Fibroblast of the conjunctiva (primary cell): ENCODE measurements at places on chromosomes 7 and 10.

DNA sequence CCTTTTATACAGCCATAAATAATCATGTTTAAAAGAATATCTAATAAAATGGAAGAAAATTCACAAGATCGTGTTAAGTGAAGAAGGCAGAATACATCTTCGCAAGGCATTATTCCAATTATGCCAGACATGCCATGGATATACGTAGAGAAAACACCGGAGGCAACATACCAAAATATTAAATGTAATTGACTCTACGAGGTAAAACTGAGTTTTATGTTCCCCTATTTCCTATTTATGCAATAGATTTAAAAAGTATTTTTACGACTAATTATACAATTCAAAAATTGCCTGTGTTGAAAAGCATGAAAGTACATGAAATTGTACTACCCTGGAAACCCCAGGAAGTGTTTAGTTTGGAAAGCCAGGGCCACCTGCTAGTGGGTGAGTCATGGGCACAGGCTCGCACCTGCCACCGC, 936 bp upstream of the REPIN1 start:
- no peak for DNase-seq

GRCh38 chr10:43083764-43084163, 6.9 kb downstream of the RET start:
- no peak for DNase-seq

- DNase-seq = peak; percentile 5
These were observed 10.8 kb downstream of the TMEM196 start for GRCh38 chr7:19762631-19763030.

DNA sequence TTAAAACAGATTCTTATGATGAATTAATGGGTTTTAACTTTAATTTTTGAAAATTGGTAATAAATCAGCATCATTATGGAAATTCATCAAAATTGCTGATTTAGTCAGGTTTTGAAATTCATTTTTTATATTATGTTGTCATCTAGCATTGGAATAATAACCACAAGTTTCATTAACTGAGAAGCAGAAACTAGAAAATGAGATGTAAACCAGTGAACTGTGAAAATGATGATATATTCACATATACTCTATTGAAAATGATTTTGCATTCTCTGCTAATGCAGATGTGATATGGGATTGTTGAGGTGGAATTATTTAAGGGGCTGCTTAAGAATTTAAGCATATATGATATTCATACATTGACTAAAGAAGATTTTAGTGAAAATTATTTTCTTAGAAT, 316.1 kb upstream of the FZD1 start:
- DNase-seq = no peak

GRCh38 chr7:6395898-6396595, 51.7 kb downstream of the DAGLB start:
- DNase-seq = no peak

DNA sequence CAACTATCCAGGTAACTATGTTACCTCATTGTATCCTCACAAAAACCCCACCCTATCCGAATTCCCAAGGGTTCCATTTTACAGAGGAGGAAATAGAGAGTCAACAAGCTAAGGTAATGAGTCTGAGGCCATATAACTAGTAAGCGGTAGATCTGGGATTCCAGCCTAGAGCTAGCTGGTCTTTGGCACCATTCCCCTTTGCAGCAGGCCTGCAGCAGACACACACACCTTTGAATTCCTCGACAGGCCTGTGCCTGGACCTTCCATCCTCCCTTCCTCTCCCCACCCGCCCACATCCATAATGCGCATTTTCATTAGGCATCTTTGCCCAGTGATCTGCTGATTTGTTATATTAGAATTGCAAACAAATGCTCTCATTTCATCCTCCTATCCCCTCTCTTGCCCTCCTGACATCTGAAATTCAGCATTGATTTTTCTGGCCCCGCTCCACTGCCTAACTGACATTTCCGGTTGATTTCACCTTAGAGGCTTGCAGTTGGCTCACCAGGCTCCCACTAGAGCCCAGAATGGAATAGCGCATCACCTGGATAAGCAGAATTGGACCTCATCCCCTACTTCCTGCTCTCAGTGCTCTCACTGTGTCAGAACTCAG, 129.5 kb downstream of the PLXNA4 start:
- no peak for DNase-seq

DNA sequence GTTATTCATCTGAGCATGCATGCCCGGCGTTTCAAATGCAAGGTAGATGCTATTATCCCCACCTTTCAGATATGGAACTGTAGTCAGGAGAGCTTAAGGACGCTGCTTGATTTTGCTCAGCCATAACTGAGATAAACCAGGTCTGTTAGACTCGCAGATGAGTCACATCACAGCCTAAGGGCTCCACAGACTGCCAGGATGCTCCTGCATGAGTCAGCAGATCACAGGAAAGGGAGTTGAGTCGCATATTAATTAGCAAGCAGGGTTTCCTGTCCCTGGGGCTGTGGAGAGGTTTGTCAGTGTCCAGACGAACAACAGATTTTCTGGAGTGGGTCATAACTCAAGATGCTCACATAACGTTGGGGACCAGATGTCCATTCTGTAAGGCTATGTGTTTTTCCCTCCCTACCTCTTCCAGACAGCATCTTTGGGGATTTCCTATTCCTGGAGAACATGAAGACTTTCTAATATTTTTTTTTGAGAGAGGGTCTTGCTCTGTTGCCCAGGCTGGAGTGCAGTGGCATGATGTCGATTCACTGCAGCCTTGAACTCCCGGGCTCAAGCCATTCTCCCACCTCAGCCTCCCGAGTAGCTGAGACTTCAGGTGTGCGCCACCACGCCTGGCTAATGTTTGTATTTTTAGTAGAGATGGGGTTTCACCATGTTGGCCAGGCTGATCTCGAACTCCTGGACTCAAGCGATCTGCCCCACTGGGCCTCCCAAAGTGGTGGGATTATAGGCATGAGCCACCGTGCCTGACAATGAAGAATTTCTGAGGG, 36.7 kb downstream of the PFKFB3 start:
- DNase-seq = peak; percentile 89

GRCh38 chr10:79266543-79267312, 80.5 kb upstream of the PPIF start:
- peak; percentile 63 for DNase-seq

- no peak for DNase-seq
These were observed 14.4 kb upstream of the WASL start for GRCh38 chr7:123763191-123763661.

DNA sequence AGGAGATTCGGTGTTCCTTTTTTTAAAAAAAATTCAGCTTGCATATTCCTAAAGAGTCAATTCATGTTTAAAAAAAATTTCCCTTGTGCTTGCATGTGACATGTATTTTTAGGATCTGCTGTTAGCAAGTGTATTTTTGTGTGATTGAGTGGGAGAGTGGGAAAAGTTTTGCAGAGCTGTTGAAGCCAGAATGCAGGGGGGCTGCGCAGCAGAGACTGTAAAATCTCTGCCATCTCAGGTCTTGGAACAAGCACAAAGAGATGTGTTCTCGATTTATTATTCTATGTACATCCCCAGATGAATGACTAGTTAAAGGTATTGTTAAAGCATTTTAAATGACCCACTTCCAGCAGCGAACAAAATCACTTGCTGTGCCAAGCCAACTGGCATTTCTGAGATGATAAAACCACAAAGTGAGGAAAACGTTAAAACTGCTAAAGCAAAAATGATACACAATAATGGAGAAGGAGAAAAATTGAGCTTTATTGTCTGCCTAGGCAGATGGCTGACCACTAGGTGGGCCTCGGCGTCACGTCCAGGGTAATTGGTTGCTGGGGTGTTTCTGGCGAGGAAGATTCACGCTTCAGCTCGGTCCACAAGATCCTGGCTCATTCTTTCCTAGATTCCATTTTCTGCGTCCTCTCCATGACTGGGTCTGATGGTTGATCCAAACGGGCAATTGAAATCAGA, 67.0 kb upstream of the ATRNL1 start:
- no peak for DNase-seq

DNA sequence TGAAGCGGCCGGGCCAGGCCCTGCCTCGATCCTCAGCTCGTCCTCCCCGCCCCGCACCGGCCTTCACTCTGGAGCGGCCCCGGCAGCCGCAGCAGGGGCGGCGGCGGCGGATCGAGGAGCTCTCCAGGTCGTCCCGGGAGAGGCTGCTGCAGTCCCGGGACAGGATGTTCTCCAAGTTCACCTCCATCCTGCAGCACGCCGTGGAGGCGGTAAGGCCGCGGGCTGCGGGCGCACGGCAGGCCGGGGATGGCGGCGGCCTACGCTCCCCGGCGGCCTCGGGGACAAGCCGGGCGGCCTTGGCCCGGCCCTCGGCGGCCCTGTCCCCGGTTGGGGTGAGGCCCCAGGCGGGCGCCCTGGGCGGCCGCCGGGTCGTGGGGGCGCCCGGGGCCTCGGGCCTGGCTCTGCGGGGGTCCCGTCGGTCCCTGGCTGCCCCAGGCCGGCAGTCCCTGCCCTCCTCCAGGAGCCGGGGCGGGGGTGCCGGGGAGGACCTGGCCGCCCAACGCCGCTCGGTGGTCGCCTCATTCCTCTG, 399 bp downstream of the FHIP2A start:
- DNase-seq = no peak

DNA sequence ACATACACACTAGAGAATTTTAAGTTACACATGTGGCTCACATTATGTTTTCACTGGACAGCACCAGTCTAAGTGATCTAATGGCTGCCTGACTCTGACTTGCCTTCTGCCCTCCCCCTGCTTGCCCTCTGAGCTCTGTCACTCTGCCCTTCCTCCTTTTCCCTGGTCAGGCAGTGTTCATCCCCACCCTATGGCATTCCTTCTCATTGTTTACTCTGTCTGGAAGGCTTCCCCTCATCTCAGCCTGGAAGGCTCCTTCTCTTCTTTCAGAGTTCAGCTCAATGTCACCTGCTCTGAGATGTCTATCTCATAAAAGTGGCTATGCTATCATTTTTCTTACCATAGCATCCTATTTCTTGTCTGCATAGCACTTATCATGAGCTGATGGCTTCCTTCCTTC, 305.7 kb downstream of the BMPER start:
- DNase-seq = no peak

- no peak for DNase-seq
These were observed 536.5 kb upstream of the TEX47 start for GRCh38 chr7:89332026-89332425.

DNA sequence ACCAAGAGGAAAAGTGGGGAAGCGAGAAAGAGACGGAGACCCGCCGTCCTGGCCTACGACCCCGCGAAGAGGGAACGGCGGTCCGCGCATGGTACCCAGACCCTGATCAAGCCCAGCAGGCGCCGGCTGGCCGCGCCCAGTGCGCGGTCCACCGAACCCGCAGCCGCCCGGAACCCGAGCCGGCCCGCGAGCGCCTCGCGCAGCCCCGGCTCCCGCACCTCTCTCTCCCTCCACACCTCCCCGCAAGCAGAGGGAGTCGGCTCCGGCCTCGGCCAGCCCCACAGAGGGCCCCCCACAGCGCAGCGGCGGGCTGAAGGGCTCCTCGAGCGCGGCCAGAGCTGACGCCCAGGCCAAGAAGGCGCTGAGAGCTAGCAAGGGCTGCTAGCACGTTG, 164.7 kb downstream of the AGMO start:
- no peak for DNase-seq

DNA sequence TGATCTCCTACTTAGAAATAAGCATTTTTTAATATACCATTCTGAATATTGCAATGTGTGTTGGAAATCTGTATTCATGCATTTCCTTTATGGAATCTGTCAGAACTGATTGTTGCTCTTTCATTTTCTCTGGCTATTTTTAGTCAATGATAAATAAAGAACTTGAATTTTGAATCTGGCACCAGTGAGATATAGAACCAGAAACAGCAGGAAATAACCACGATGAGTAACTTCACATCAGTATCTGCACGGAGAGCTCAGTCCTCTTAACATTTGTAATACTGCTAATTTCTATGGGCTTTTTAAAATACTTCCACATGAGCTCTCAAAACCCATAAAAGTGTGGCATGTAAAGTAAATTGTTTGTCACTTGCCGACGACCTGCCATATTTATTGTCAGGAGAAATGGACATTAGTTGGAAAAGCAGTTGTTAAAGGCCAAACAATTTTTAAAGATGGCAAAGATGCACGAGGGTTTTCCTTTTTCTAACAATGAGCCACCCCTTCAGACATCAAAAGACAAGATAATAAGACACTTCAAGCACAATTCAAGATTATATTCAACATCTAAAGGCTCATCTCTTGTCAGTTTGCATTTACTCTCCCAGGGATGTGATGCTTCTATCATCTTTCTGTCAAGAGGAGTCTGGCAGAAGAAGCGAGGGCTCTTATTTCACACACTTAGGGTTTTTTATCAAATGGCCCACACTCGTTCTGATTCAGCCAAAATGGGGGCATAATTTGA, 118.3 kb downstream of the POU6F2 start:
- no peak for DNase-seq

DNA sequence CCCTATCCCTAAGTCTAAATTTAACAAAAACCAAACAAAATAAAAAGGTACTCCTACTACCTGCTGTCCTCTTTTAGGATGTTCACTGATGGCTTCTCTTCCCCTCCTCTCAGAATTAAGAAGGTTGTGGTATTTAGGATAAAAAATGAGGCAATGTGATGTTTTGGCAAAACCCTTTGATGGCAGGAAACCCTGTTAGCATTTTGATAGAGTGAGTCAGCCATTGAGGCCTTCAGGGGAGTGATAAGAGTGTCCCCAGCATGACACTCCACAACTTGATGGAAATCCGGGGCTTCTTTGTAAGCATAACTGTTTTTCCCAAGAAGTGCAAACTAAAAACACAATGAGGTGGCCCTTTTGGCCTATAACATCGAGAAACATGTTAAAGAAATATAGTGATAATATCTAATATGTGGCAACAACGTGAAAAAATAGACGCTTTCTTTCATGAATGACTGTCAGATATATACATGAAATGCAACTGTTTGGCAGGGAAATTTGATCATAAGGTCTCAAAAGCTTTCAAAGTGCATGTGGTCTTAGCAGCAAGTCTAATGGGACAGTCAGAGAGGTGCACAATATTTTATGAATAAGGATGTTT, 55.0 kb downstream of the PRTFDC1 start:
- DNase-seq = no peak

GRCh38 chr10:27207350-27207749, 33.2 kb downstream of the ACBD5 start:
- DNase-seq = no peak

GRCh38 chr10:97011397-97011796, 174.4 kb downstream of the SLIT1 start:
- DNase-seq = no peak
